Smooth muscle cell of bladder (primary cell): ENCODE measurements at places on chromosomes 1 and 21. TPM values are rescaled to one million over a fixed set of nuclear protein-coding genes. Genes with fewer than 3 reads are reported as not detected.

PAX7 gene
- total RNA-seq = not detected in 2 replicates

AGMAT gene
- 0.83 and 1.6 TPM in 2 replicates for total RNA-seq

CRYBG2 gene
- total RNA-seq = under 0.01 TPM in 1 of 2 replicates, not detected in the other

NCF2 gene
- total RNA-seq = under 0.01 and 0.18 TPM in 2 replicates

IL6R gene
- 4.4 and 11.9 TPM in 2 replicates for total RNA-seq

C21orf58 gene
- total RNA-seq = 1.4 and 1.6 TPM in 2 replicates

IL20 gene
- 0.14 TPM in 1 of 2 replicates, not detected in the other for total RNA-seq

TAS1R1 gene
- not detected in 2 replicates for total RNA-seq

CFAP74 gene
- not detected in 2 replicates for total RNA-seq

TRIM17 gene
- 0.09 and 0.14 TPM in 2 replicates for total RNA-seq

APCS gene
- not detected in 2 replicates for total RNA-seq

HTR1D gene
- not detected in 2 replicates for total RNA-seq

CDC42BPA gene
- 50.3 and 70.4 TPM in 2 replicates for total RNA-seq

GJB3 gene
- total RNA-seq = not detected in 2 replicates

MTMR11 gene
- total RNA-seq = 2.4 and 2.9 TPM in 2 replicates

SPRR2A gene
- not detected in 2 replicates for total RNA-seq

FBXO2 gene
- 1.7 and 2.8 TPM in 2 replicates for total RNA-seq

FAM72D gene
- 0.28 and 0.37 TPM in 2 replicates for total RNA-seq

RNU1-4 gene
- total RNA-seq = 3,030 and 4,050 TPM in 2 replicates

NUDC gene
- total RNA-seq = 21.5 and 31.8 TPM in 2 replicates

FAM177B gene
- 0.09 TPM in 1 of 2 replicates, not detected in the other for total RNA-seq

LCE1C gene
- total RNA-seq = not detected in 2 replicates
